ENCODE measurements at places on chromosomes 7 and 10. TPM values are rescaled to one million over a fixed set of nuclear protein-coding genes. Genes with fewer than 3 reads are reported as not detected.

DNA sequence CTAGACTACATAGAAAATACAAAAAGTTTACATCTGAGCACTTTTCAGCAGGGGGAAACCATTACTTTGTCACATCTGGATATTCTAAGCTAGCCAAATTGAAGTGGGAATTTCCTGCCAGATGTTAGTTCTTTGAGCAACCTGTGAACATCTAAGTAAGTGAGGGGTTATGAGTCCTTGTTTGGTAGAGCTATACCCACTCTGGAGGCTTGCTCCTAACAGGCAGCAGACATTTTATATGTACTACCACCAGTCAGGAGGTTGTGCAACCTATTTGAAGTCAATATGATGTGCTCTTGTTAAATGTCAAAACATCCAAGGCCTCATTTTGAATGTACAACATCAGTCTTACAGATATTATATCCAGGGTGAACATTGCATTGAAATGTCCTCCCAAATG is 143.3 kb upstream of the KAT6B start:
- H3K27ac ChIP-seq: no peak overlapping the region
- H3K4me3 ChIP-seq: no peak overlapping the region
- H3K4me1 ChIP-seq: peaks cover 28% of the 10 kb centered on the region
- no peak for DNase-seq
- no peaks in the 10 kb centered on the region for H3K27me3 ChIP-seq

DNA sequence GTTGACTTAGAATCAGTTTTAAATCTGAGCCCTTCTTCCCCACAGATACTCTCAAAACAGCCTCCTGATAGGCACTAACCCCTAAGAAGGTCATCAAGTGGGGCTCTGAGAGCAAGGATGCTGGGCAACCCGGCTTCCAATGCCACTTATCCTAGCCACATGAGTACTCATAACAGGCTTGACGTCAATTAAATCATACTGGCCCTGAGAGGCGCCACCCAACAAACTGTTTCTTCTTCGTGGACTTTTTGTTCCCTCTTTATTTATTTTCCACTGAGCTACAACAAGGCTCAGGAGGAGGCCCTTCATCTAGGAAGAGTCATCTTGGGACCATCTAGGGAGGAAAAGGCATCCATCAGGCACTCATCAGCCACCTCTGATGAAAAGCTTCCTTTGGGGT is 255.9 kb downstream of the KCNMA1 start:
- no peak overlapping the region for H3K27ac ChIP-seq
- H3K4me3 ChIP-seq: no peak overlapping the region
- H3K36me3 ChIP-seq: no peaks in the 10 kb centered on the region
- peaks cover 4% of the 10 kb centered on the region for H3K4me1 ChIP-seq
- DNase-seq: no peak

TMEM139 gene
- 1.2 TPM for total RNA-seq

DNA sequence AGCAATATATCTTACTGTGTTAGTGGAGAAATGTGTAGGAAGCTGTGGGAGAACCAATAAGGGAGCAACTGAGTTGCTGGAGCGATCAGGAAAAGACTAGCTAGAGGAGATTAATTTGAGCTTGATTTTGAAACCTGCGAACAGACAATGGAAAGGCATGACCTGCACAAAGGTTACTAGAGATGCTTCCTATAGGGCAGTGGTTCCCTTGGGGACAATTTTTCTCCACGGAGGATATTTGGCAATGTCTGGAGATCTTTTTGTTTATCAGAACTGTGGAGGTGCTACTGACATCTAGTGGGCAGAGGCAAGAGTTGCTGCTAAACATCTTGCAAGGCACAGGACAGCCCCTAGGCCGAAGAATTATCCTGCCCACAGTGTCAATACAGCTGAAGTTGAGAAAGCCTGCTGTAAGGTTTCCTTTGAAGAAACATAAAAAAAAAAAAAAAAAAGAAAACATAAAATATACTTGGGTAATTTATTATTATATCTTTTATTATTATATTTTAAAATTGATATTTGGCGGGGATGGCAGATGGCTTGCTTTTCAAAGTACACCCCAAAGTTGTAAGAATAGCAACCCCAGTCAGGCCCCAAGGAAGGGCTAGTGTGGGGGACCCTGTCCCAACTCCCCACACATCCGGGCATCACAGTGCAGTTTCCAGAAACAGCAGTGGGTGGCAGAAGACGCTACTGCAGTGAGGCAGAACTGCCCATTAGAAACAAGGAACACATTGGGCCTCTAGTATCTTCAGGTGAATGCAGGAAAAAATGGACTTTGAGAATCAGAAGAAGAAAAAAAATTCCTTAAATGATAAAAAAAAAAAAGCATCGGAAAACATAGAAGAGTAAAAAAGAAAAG is 481.6 kb downstream of the SH2D4B start:
- H3K4me3 ChIP-seq: no peak overlapping the region
- DNase-seq: no peak
- H3K27me3 ChIP-seq: no peaks in the 10 kb centered on the region
- H3K27ac ChIP-seq: no peak overlapping the region
- no peaks in the 10 kb centered on the region for H3K36me3 ChIP-seq

DNA sequence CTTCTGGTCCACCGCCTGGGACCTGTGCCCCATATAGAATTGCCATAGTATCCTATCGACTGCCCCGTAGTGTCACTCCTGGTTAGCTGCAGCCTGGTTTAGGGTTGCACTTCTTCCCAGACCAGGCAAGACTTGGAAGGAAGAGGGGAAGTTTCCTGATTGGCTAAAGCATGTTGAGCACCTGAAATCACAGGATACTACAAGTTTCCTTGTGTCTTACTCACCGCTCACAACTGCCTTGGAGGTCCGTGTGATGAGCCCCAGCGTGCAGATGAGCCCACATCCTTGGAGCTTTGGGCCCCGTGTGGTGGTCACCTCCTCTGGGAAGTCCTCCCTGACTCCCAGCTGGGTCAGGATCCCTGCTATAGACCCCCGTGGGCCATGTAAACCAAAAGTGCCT is 73.9 kb upstream of the GTF2I start:
- no peak overlapping the region for H3K27ac ChIP-seq
- no peaks in the 10 kb centered on the region for H3K27me3 ChIP-seq
- no peak overlapping the region for H3K4me3 ChIP-seq
- H3K36me3 ChIP-seq: no peaks in the 10 kb centered on the region

TSPAN12 gene
- 47.7 TPM for total RNA-seq

DNA sequence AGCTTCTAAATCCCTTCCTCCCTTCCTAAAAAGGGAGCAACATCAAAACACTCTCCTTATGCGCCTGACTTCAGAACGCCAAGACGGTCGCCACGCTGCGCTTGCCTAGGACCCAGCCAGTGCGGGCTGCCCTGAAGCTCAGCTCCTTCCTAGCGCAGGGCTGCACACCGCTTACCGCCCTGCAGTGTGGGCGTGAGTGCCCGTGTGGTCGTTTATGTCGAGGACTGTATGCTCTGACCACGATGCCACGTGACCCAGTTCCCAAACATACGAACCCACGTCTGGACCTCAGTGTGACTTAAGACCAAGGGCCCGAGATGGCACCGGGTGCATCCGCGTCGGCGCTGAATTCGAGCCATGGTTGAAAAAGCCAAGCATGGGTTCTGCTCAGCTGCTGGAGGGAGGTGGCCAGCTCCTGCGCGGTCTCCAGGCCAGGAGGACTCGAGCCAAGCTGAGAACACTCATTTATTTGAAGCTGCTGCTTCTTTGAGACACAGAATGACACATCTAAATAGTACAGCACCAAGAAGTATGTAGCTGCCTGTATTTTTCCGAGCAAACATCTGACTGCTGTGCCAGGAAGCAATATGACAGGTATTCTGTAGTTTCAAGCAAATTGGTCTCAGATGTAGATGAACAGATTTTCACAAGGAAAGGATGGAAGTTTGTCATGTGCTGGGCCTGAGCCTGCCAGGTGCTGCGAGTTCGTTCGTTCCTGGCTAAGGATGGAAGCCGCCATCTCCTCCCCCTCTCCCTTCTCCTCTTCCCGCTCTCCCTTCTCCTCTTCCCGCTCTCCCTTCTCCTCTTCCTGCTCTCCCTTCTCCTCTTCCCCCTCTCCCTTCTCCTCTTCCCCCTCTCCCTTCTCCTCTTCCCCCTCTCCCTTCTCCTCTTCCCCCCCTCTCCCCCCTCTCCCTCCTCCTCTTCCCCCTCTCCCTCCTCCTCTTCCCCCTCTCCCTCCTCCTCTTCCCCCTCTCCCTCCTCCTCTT is 184.7 kb downstream of the EBF3 start:
- H3K27ac ChIP-seq: no peak overlapping the region
- no peaks in the 10 kb centered on the region for H3K4me1 ChIP-seq
- H3K27me3 ChIP-seq: no peaks in the 10 kb centered on the region
- no peaks in the 10 kb centered on the region for H3K36me3 ChIP-seq
